ENCODE measurements at places on chromosomes 7 and 10.

DNA sequence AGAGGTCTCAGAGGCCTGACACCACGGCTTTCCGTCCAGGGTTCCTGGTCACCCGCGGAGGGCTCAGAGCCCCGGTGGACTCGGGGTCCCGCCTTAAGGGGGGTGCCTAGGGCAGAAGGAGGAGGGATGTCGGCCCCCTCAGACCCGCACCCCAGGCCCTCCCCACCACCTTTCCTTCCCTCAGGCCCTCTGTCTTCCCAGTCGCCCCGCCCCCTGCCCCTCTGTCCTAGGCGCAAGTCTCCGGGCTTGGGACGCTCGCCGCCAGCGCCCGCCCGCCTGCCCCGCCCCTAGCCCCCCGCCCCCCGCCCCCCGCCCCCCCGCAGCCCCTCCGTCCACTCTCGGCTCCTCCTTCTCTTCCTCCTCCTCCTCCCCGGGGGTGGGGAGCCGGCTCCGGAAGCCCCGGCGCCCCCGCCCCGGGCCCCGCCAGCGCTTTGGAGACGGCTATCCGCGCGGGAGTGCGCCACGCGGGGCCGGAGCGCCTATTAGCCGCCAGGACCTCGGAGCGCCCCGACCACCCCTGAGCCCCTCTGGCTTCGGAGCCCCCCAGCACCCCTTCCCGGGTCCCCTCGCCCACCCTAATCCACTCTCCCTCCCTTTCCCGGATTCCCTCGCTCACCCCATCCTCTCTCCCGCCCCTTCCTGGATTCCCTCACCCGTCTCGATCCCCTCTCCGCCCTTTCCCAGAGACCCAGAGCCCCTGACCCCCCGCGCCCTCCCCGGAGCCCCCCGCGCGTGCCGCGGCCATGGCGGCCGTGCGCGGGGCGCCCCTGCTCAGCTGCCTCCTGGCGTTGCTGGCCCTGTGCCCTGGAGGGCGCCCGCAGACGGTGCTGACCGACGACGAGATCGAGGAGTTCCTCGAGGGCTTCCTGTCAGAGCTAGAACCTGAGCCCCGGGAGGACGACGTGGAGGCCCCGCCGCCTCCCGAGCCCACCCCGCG lies at the start of gene AEBP1:
AEBP1 (plus strand) TSS at position 423 of the 937 bp plus-strand sequence; CDS start at position 744, 321 bp downstream.
- no peak for DNase-seq

- DNase-seq, result no peak
These were observed 300.0 kb upstream of the C7orf33 start for GRCh38 chr7:148290538-148290937.

- DNase-seq, result no peak
These were observed 716.6 kb upstream of the FZD8 start for GRCh38 chr10:36358736-36359135.

DNA sequence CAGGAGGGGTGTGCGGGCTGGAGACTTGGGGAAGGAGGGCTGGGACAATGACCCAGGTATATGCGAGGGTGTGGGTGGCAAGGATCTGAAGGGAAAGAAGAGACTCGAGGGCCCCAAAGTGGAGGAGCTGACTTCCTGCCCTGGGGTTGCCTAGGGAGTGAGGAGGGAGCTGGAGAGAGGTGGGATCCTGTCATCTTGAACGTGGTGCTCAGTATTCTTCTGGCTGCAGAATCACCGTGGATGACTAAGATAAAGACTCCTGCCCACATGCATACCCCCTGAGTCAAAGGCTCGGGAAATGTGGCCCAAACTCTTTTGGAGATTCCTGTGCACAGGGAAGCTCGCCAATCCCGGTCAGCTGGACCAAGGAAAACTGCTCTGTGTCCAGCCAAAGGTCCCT lies 31.2 kb downstream of the COL17A1 start:
- no peak for DNase-seq

GRCh38 chr10:104744052-104744451 lies 103.0 kb downstream of the SORCS3 start:
- DNase-seq, result no peak

DNA sequence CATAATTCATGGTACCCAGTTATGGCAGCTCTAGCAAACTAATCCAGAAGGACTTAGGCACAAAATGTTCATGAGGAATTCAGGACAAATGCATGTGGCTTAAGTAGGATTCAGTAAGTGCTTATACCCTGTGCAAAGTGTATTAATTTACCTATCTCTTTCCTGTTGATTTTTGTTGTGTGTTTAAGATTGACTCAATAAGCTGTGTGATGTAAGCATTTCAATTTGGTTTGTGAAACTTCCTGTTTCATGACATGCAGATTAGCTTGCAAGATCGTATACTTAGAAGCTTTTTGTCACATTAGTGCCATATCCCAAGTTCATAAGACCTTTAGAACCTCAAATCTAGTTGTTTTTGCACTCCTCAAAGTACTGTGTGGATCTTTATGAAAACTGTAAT lies 416.7 kb downstream of the ARL4A start:
- no peak for DNase-seq

- no peak for DNase-seq
These were observed 38.3 kb upstream of the VCL start for GRCh38 chr10:73959484-73960243.

DNA sequence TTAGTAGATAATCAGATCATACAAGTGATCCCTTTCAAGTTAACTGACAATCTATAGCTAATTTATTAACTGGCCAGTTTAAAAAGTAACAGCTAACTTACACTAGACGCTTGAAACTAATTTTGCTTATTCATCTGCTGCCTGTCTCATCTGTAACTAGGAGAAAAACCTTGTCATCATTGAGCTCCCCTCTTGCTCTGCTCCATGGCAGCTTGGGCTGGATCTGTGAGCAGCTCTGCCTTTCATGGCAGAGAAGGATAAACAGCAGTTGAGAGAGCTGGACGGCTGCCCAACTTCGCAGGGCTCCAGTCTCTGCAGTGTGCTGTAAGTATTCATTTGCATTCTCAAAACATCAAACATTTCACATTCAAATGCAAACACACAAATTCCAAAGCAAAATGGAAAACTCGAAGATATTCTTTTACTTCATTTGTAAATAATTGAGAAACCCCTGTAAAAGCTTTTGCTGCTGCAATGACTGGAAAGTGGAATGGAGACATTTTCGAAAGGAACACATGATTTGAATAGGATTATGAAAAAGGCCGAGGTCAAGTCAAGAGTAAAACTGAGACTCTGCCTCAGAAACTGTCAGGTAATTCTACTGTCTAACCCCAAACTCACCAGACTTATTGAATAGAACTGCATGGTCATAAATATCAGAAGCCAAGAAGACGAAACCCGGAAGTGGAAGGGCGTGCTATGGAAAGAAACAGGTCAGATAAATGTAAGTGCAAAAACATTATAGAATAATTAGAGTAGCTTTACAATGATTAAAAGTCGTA lies 17.6 kb downstream of the SLC35B4 start:
- DNase-seq, result no peak

DNA sequence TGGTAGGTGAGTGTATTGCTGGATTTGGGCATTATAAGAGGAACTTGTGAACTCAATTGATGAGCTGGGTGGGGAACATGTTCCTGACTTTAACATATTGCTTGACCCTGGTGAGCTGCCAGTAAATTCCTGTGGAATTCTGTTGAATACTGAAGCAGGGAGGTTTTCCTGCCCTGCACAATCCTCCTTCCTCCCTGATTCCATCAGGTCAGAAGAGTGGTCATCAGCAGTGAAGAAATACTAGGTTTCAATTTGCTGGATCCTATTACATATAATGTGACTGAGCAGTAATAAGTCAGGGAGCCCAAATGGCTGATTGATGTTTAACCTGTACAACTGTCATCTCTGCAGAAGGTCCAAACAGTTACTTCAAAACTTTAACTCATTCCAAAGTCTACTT lies 581.2 kb downstream of the SUGCT start:
- DNase-seq, result no peak

GRCh38 chr10:62755662-62756653 lies 48.6 kb upstream of the ADO start:
- DNase-seq, result no peak

GRCh38 chr7:80732630-80733029 lies 94.2 kb downstream of the CD36 start:
- peak; percentile 37 for DNase-seq

- DNase-seq, result no peak
These were observed 72.9 kb downstream of the AOAH start for GRCh38 chr7:36651404-36651803.

DNA sequence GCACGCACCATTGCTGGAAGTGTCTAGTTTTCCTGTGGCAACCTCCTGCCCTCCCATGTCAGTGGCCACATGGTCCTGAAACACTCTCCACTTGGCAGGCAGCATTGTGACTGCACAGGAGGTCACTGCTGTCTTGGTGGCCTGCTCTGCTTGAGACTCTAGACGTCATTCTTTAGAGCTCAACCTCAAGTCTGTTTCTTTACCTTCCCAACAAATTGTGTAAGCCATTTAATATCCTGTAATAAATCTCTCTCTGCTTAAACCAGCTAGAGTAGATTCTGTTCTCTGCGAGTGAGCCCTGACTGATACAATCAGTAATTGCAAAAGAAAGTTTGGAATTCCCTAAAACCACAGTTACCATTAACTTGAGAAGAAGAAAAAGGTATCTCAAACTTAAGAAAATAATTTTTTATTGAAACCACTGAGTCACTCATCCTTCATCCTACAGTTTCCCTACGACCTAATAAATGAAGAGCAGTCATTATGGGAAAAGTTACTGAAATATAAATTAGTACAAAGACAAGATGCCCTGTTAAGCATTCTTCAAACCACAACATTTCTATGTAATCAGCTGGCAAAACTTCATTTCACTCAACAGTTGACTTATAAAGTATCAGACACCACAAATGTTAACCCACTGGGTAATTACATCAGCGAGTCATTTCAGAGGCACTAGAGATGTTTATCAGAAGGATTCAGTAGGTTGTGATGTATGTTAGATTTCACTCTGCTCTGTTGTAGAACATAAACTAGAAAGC lies 18.0 kb downstream of the SLC25A13 start:
- peak; percentile 66 for DNase-seq

GRCh38 chr10:90561666-90562065 lies 296.2 kb downstream of the HTR7 start:
- DNase-seq, result no peak

DNA sequence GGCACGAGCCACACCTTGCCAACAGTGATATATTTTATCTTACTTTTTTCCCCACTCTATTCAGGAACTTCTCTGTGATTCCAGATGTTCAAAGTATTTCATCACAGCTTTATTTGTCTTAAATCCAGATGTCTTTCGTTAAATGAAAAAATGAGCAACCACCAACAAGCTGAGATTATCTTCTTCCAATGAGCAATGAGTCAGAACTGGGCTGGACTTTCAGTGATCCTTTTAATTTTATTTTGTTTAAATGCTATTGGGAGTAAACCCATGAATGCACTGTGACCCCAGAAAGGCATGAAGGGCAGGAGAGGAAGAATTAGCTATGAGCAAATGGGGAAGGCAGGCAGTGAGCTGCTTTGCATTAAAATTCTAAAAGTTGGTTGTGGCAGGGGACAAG lies 77.6 kb upstream of the IMMP2L start:
- no peak for DNase-seq

GRCh38 chr7:100472854-100473499 lies 6.0 kb downstream of the TSC22D4 start:
- DNase-seq, result no peak

DNA sequence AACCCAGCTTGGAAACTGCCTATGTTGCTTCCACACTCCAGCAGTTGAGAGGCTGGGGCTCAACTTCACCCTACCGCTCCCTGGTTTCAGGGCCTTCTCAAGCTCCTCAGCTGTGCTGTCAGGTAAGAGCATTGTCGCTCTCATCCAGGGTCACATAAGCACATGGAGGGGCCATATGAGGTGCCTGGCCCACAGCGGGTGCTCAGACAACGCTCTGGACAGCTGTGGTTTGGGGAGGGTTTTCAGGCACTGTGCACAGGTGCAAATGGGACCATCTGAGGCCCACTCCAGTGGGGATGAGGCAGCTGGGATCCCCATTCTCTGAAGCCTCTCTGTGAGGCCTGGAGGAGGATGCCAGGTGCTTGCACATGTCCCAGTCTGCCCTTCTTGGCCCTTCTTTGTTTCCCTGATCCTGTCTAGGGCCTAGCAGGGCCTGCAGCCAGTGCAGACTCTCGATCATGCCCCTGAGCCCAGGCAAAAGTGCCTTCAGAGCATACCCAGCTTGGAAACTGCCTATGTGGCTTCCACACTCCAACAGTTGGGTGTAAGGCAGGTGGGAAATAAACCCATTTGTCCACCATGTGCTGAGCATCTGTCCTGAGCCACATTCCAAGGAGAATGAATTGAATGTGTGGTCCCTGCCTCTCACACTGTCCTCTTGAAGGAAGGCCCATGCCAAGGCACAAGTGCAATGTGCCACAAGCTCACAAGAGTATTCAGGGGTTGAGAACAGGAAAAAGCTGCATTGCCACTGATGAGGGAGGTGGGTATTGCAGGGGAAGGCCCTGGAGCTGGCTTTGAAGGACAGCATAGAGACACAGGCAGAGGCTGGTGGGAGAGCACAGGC lies 40.3 kb downstream of the VSTM4 start:
- no peak for DNase-seq

DNA sequence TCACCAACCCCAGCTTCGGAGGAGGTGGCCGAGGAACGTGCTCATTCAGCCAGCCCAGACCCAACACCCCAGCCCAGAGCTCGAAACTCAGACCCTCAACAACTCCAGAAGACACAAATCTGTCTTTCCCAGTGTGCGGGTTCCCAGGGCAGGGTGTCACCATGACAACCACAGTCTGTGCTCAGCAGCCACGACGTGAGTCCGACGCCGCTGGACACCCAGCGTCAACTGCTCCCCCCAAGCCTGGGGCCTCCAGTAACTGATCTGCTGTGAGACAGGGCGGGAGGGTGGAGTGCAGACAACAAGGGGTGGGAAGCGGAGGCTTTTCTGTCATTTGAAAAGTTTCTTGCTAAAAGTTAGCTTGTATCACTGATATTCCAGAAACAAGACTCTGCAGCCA lies 167.2 kb downstream of the MAD1L1 start:
- no peak for DNase-seq

GRCh38 chr7:26724795-26725194 lies 139.6 kb downstream of the SKAP2 start:
- no peak for DNase-seq

- no peak for DNase-seq
These were observed 31.1 kb downstream of the SH3PXD2A start for GRCh38 chr10:103824281-103824680.

DNA sequence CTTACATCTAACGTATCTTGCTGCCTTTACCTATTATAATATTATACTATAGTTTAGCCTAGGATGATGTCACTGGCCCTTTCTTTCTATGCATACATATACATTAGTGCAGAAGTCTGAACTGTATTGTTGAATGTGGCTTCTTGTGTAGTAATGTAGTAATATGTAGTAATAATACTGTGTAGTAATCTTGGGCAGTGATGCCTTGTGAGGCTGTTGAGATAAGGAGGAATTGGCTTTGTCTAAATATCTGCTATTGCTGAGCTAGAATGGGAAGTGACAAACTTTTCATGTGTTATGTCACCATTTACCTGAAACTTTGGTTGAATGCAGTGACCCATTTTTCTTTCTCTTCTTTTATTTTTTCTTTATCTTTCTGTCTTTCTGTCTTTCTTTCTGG lies 11.0 kb downstream of the GLCCI1 start:
- no peak for DNase-seq

Data from T47D (cell line).